Lung (tissue), 17 donors: ENCODE measurements at places on chromosomes 1 and 21. TPM values are rescaled to one million over a fixed set of nuclear protein-coding genes. Genes with fewer than 3 reads are reported as not detected.
A peak's percentile ranks its signal among the peaks of the same experiment; 100 is the strongest.

Gene FCRL5
- total RNA-seq = 5.9 TPM

Gene CD1E
- 0.55 TPM for total RNA-seq

Gene TMEM240
- 2.3 TPM for total RNA-seq

Gene GREM2
- 0.92 TPM for total RNA-seq

Gene IGSF21
- 2.6 TPM for total RNA-seq

Gene HCRTR1
- total RNA-seq = 0.14 TPM

Gene GPR3
- 0.58 TPM for total RNA-seq

Gene FMO2
- total RNA-seq = 165 TPM

Gene CD1D
- 3.7 TPM for total RNA-seq

Gene CERS2
- 194 TPM for total RNA-seq

Gene LORICRIN
- not detected for total RNA-seq

Gene ADGRL2
- total RNA-seq = 421 TPM

Gene SLAMF7
- total RNA-seq = 8.6 TPM

GRCh38 chr1:66624412-66625060 lies 90.6 kb downstream of the SGIP1 start:
- no peak for DNase-seq

- DNase-seq = no peak
Observed at GRCh38 chr1:40648200-40648599, 17.3 kb downstream of the RIMS3 start.

GRCh38 chr21:43758111-43758641 lies 17.9 kb downstream of the CSTB start:
- DNase-seq = peak; percentile 38

DNA sequence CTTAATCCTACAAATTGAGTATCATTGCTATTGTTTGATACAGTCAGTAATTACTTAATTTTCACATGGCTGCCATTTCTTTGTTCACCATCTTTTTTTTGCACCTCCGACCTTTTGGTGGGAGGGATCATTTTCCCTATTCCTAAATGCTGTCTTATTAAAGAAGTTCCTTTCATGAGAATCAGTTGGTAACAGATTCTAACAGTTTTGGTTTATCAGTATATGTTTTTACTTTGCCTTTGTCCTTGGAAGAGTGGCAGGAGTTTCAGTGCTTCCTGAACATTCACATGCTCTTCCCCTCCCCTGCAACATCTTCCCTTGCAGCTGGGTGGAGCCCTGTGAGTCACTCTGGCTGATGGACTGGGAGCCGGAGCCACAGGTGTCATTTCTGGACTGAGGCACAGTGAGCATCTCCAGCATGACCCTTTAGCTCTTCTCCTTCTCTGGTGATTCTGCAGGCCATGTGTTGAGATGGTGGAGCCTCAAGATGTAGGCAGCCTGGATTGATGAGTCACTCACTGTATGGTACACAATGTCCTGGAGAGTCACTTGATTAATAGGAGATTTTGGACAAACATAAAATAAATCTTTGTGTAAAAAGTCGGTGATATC lies 217.7 kb downstream of the URB2 start:
- DNase-seq = no peak

GRCh38 chr21:31267644-31268043 lies 76.4 kb downstream of the TIAM1 start:
- DNase-seq = no peak

DNA sequence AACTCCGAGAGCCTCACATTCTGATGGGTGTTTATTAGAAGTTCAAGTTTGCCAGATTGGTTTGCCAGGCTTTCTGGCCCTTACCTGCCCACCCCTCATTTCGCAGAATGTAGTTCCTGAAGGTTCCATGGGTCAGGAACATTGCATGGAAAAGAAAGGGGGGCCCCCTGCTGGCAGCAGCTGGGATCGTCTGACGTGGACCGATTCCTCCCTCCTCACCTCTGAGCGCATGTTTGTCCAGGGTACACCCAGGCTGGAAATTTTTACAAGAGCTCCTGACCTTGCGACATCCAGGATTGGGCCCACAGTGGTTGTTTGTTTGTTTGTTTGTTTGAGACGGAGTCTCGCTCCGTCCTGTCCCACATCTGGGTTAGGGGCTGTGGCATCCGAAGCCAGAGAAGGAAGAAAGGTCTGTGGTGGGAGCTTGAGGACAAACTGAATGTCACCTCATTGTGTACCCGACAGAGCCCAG lies 126.0 kb upstream of the TMEM51 start:
- DNase-seq = peak; percentile 62

DNA sequence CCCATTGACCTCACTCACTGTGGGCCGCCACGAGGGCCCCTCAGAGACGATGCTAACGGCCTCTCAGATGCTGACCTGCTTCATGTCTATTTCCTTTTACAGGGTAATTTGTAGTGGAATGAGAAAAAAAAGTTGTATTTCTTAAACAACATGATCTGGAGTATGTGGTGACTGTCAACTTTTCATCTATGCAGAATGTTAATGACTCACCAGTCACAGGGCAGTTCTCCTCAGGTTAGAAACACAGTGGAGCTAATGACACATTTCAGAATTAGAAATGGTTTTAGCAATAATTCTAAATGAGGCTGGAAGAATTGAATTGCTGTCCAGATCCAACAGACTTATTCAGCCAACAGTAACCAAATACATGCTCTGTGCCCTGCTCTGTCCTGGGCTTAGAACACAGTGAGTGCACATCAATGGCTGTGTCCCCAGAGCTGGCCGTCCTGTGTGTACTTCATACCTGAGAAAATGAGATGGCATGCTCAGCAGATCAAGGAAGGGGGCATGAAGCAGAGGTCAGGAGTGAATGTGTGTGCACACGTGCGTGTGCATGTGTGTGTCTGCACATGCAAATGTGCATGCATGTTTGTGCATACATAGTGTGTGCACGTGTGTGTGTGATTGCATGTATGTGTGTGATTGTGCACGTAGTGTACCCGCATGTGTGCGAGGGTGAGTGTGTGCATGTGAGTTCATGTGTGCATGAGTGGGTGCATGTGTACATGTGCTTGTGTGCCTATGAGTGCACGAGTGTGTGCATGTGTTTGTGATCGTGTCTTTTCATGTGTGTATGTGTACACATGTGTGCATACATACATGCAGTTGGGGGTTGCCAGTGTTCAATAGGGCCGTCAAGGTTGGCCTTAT lies 145.3 kb downstream of the PCBP3 start:
- DNase-seq = no peak

- no peak for DNase-seq
Observed at GRCh38 chr1:212760126-212760823, 31.3 kb downstream of the NSL1 start.

DNA sequence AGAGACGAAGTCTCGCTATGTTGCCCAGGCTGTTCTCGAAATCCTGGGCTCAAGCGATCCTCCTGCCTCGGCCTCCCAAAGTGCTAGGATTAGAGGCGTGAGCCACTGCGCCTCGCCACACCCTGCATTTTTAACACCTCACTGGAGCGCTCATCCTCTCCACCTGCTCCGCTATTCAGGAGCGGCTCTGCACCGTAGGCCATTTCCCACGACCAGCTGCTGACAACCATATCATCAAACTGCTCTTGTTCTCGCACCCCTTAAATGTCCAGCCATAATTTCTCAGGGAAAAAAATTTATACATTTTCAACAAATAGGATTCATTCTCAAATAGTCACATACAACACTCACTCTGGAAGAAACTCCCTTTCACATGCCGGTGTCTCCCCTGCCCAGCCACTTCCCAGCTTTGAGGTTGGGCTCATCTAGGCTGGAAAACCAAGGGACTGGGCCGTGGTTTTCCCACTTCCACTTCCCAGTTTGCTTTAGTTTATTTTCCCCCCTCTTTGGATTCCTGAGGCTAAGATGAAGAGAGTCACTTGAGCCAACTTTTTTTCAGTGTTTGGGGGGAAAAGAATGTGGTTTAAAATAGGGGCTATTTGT lies 639 bp upstream of the IPO9 start:
- DNase-seq = no peak

GRCh38 chr1:169723763-169724162 lies 10.1 kb downstream of the SELE start:
- DNase-seq = no peak

GRCh38 chr1:20370698-20371097 lies 80.0 kb downstream of the VWA5B1 start:
- no peak for DNase-seq

- DNase-seq = no peak
Observed at GRCh38 chr21:24945910-24946309, 661.4 kb downstream of the MRPL39 start.

- DNase-seq = peak; percentile 39
Observed at GRCh38 chr1:183685112-183685713, 32.1 kb upstream of the APOBEC4 start.

- DNase-seq = peak; percentile 71
Observed at GRCh38 chr1:95084317-95085176, 11.8 kb upstream of the ALG14 start.

DNA sequence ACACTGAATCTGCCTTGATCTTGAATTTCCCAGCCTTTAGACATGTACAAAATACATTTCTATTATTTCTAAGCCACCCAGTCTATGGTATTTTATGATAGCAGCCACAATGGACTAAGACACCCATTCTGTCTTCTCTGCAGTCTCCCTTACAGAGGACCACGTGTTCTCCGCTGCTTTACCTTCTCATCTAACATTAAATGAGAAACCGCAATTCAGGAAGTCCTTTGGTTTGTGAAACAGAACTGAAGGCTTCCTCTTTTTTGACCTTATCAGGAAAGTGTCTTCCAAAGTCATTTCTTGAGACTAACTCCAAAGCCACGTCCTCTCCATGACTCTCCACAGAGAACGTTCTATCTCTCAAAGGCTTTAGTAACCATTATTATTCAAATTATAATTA lies 560.1 kb downstream of the OMA1 start:
- DNase-seq = no peak

- DNase-seq = no peak
Observed at GRCh38 chr1:51899022-51899421, 20.5 kb upstream of the NRDC start.

DNA sequence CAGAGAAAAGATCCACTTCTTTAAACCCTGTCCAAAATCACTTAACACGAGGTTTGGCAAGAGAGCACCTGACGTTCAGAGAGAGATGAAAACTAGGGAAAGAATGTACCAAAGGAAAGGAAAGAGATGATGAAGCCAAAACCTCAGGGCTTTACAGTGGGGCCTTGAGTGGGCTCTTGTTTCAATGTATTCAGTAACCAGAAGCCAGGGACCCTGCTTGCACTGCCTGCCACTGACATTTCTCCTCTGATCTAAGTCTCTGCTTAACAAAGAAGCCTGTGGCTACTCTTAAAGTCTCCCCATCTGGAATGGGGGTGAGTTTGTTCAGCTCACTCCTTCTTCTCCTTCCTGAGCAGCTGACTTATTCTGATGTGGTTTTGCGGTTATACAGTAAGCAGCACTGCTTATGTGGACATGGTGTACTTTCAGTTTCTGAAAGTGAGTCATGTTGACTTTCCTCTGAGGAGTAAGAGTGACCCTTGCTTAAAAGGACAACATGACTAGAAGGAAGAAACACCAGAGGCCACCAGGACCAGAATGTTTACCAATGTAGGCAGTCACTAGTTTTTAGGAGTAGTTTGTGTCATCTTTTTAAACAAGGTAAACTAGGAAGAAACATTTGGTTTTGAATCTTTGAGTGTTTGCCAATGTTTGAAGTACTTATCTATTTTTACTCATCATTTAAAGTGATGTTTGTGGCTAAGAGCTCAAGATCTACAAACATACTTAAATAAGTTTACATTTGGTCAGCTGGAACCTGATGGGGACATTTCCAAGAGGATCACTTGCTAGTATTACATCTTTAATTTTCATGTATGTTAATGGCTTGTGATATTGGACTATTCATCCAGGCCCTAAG lies 87.4 kb downstream of the FASLG start:
- DNase-seq = peak; percentile 47

GRCh38 chr1:85838238-85838637 lies 130.0 kb upstream of the ZNHIT6 start:
- no peak for DNase-seq

DNA sequence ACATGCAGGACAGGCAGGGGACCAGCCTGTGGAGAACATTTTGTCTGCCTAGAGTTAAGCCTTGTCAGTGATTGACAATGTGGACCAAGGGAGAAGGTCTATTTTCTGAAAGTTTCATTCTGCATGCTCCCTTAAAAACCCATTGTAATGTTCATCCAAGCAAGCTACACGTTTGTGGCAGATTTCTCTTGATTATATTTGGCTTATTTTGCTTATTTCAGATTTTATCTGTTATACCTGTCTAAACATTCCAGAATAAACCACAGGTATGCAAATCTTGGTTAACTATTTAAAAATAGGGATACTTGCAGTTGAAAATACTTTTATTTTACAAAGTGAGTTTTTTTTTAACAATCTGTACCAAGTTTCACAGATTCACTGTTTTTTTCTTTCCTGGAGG lies 78.2 kb upstream of the F3 start:
- DNase-seq = no peak

DNA sequence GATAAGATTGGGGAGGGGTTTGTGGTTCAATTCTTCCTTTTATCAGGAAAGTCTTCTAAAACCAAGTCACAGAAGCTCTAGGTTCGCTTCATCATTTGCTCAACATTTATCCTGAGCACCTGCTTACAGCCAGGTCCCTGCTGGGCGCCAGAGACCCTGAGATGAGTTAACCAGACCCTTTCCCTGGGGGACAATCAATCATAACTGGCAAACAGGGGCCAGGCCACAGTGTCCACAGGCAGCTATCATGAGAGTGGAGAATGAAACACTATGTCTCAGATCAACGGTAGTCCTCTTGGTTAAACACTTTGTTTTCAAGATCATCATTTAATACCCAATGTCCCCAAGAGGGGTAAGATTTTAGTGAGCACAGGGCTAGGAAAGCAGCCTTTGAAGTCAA lies 146.8 kb downstream of the BEND5 start:
- DNase-seq = no peak

GRCh38 chr1:232377494-232377770 lies 252.5 kb downstream of the SIPA1L2 start:
- no peak for DNase-seq

DNA sequence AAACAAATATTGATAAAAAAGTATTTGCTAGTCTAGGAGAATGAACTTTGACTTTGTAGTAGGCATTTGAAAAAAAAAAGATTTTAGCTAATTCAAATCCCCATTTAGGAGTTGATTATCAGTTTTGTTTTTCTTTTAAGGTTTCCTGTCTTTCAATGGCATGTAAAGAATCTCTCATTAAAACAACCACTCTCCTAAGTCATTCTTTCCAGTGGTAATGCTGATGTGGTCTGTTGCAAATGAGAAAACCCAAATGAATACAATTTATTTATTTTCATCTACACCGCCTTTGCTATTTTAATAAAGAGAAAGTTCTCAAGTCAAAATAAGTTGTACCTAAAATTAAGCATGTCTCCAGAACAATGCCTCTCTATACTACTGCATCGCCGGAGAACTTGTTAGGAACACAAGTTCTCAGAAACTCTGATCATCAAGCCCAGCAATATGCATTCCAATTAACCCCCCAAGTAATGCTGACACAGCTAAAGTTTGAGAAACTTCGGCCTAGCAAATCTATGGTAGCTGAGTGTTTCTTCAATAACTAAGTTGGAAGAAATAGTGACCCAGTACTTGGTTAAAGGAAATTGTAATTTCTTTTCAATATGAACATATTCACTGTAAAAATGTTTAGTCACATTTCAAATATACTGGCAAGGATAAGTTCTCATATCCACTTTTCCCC lies 255.1 kb downstream of the PTPRC start:
- no peak for DNase-seq
